Karpas-422 (cell line): ENCODE measurements at places on chromosomes 2 and 18.
A peak's percentile ranks its signal among the peaks of the same experiment; 100 is the strongest.

DNA sequence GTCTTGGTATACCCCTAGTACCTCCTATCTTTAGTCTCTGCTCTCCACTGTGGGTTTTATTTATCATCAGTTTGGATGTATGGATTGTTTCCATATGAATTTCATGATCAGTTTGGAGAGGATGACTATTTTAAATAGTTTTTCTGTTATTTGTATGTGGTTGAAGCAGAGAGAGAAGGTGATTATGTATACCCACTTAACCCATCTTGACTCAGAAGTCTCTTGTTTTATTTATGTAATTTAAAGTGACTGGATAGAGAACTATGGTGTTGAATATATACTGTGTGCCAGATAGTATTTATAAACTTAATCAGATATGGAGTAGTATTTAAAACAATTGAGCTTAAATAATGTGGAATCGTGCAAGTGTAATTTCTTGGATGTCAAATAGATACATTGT lies 39.9 kb downstream of the SMAD4 start:
- DNase-seq = no peak

- DNase-seq = no peak
Observed at GRCh38 chr2:143192106-143192505, 62.9 kb downstream of the ARHGAP15 start.

- no peak for DNase-seq
Observed at GRCh38 chr2:142165790-142166189, 35.0 kb upstream of the LRP1B start.

GRCh38 chr18:23450022-23450421 lies 3.1 kb upstream of the RIOK3 start:
- DNase-seq = no peak

GRCh38 chr2:127170452-127171197 lies 49.5 kb downstream of the CYP27C1 start:
- DNase-seq = no peak

DNA sequence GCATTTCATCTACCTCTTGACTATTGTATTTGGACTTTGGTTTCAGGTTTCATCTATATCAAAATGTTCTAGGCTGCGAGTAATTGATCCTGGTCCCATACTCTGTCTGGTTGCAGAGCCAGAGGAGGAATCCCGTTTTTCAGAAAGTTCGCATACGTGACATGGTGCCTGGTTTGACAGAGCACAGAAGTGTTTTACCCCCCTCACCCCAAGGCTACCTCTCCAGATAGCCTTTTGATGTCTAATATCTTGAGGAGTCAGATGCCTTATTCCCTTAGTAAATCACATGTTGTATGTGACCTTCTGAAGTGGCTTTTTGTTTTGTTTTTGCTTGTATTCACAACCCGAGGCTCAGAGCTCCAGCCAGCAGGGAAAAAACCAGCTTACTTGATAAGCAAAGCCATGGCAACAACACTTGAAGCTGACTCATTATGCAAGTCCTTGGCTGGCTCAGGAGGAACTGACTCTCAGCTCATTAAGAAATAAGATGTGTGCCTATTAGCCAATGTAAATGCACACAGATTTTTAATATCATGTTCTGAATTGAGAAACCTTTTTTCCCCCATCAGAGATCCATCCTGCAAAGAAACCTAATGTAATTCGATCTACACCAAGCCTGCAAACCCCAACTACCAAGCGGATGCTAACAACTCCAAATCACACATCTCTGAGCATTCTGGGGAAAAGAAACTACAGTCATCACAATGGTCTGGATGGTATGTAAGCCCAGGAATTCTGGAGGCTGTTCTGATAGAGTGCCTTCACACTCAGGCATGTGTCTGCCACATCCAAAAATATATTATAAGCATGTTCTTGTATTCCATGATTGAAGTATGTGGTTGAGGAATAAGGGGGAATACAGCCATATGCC lies 41.4 kb downstream of the OXER1 start:
- no peak for DNase-seq

GRCh38 chr2:30938196-30938595 lies 130.9 kb upstream of the CAPN13 start:
- peak; percentile 44 for DNase-seq

GRCh38 chr2:171894612-171894947 lies 536 bp upstream of the SLC25A12 start:
- no peak for DNase-seq

DNA sequence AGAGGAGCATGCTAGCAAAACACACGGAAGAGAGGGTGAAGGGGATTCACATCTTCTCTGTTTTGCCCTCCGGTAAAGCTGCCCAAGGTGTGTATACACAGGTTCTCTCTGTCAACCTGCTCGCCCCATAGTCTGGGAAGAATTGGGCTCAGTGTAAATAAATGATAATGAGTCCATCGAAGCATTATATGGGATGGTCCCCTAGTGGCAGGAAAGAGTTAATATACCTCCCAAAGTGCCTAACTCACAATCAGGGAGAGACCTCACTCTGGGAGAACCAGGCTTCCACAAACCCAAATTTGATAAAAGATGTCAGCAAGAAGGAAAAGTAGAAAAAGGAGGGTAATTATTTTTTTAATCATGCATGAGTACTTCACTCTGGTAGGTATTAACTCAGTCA lies 262.2 kb upstream of the ZNF521 start:
- DNase-seq = no peak

- peak; percentile 70 for DNase-seq
Observed at GRCh38 chr2:171086352-171087290, 74.1 kb downstream of the TLK1 start.

- no peak for DNase-seq
Observed at GRCh38 chr18:70169747-70170146, 35.7 kb downstream of the RTTN start.

DNA sequence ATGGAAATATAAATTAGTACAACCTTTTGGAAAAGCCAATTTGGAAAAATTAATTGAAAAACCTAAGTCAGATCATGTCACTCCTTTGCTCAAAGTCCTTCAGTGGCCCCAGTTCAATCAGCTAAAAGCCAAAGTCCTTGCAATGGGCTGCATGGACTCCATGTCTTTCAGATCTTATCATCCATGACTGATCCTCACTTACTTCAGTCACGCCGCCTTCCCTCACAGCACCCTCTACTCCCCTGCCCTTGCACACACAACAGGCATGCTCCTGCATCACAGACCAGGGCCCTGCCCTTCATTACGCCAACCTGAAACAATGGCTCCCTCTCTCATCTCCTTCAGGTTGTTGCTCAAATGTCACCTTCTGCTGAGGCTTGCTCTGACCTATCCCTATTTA lies 15.6 kb downstream of the KANSL3 start:
- no peak for DNase-seq

DNA sequence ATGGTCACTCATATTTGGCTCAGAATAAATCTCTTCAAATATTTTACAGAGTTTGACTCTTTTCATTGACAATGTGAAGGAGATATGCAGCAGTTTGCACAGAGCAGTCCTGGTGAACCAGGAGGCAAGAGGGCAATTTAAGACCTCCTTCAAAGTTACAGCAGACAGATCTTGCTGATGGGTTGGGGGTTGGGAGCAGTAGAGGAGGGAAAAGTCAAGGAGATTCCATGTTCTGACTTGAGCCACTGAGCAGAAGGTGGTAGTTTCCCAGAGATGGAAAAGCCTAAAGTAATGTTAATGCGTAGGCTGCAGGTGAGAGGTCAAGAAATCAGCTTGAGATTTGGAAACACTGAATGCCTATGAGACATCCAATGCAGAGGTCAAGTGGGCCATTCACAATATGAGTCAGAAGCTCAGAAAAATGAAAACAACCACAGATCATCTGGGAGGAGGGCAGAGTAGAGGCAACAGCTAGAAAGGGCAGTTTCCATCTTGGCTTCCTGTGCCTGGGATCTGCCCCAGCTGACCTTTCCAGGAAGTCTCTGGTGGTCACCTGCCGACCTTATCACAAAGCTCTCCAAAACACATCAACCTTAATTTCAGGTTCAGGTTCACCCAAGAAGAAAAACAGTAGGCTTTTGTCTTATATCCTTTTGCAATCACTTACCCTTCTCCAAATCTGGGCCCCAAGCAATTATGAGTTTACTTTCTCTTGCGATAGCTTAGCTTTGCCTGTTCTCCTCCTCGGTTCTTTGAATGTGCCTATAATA lies 197.5 kb upstream of the ARL4C start:
- DNase-seq = no peak

DNA sequence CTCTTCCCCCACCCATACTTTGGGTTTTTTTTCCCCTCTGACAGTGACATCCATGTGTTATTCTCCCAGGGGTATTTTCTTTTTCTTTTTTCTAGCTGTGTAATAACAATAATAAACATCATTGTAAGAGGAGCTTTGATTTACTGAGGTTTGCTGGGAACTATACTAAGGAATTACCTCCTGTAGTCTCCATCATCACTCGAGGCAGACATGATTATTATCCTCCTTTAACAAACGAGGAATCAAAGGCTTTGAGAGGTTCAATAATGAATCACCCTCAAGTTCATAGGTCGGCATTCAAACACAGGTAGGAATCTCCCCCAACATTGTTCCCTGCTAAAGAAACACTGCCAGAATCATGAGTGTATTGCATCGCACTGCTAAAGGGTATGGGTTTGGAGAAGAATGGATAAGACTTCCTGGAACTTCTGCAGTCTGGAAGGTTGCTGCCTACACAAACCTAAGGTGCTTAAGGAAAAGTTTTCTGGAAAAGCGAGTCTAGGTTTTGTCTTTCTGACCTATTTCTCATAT lies 260.2 kb upstream of the SESTD1 start:
- DNase-seq = no peak

- DNase-seq = no peak
Observed at GRCh38 chr2:10901160-10901939, 10.4 kb upstream of the KCNF1 start.

- DNase-seq = no peak
Observed at GRCh38 chr2:152369176-152369860, 34.3 kb downstream of the FMNL2 start.

DNA sequence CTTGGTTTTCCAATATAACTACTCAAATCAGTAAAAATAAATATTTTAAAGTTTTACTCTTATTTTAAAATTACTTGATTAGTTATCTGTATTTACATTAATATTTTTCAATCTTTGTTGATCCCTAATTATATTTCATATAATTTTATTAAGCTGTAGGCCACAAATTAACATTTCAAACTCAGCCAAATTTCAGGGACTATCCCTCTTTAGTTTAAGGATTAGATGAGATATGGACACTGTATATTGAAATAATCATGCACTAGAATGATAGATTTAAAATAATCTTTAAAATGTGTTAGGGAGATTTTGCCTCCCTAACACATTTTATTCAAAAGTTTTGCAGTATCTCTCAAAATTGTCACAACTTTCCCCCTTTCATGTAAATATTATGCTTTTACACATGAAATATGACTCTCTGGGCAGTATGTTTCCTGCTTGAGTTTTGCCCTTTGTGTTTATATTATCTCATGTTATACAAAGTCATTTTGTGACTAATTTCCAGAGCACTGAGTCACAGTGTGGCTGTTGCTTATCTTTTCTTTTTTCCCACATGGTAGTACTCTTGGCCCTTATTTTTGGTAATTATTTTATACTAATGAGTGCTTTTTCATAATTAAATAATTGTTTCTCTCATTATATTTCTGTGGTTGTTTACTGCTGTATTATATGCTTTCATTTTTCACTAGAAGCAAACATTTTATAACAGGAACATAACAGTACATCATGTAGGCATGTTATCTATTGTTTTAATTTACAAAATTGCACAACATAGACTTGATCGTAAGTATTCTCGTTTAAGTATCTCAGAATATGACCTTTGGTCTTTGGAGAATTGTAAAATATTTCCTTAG lies 1.2 kb downstream of the TFPI start:
- no peak for DNase-seq

GRCh38 chr2:15243762-15244161 lies 317.4 kb downstream of the NBAS start:
- DNase-seq = no peak

DNA sequence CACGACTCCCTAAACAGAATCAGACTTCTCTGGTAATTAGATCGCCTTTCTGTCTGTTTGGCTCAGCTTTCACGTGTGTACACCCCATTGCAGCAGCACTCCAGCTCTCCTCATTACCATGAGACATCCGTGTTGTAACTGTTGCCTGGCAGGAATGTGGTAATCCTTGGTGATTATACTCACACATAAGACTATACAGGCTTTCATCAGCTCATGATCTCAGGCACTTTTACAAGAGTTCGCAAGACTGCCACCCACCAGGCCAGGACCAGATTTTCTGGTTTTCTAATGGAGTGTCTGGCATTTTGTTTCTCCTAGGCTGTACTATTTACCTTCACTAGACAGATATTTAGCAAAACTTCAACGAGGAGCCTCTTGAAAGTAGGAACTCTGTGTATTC lies 50.2 kb downstream of the ACVR1 start:
- DNase-seq = no peak

DNA sequence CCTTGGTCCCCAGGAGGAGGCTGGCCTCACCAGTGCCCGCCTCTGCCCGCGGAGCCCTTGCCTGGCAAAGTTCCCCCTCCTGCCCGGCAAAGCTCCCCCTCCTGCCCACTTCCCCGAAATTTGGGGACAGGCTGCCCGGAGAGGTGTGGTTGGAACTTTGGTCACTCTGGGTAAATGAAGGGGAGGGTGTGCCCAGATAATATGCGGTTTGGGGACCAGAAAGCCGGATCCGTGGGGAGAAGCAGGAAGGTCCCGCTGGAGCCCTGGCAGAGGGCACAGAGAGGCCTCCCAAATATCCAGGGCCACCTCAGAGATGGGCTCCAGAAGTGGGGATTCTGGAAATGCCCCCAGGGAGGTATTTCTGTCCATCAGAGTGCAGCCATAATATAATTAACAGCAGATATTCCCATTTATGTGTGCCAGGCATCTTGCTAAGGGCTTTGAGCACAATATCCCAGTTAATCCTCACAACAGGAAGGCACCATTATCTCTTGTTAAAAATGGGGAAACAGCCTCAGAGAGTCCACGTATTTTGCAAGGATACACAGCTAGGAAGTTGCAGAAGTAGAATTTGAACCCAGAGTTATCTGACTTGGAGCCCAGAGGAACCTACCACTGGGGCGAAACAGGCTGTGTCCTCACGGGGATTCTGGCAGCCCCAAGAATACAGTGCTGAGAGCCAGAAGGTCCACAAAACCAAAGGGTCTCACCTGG lies 914 bp downstream of the STEAP3 start:
- no peak for DNase-seq

DNA sequence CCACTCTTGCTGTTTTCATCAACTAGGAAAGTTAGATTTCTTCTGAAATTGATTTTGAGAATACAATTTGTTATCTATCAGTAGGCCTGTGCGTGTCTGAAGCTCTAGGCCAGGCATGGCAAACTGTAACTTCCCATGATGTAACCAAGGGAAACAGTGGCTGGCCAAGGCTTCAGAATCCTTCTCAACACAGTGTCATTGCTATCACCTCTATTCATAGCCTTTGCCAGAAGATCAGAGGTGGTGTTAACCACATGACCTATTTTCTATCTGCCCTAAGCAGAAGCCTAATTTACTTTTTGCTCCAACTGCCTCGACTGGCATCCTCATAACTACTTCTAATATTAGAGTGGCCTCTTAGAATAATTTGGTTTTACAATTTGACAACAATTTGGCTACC lies 2.5 kb downstream of the ITGB6 start:
- no peak for DNase-seq
